ENCODE measurements at places on chromosomes 2 and 18.
A peak's percentile ranks its signal among the peaks of the same experiment; 100 is the strongest.

DNA sequence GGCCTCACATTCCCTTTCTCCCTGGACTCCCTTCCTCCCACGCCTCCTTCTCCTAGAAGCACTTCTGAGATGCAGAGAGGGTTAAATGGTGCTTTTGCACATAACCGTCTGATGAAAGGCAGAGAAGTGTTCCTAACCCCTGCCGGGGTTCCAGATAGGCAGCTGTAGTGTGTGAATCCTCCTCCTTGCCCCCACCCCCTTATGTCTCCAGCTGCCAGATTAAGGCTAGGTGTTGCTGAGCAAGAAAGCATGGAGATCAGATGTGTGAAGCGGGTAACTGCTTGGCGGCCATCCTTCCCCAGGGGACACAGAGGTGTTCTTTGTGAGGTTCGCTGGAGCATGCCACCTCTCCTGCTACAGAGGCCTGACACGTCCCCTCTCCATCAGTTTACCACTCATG lies 88.3 kb downstream of the NRP2 start:
- no peak for DNase-seq

DNA sequence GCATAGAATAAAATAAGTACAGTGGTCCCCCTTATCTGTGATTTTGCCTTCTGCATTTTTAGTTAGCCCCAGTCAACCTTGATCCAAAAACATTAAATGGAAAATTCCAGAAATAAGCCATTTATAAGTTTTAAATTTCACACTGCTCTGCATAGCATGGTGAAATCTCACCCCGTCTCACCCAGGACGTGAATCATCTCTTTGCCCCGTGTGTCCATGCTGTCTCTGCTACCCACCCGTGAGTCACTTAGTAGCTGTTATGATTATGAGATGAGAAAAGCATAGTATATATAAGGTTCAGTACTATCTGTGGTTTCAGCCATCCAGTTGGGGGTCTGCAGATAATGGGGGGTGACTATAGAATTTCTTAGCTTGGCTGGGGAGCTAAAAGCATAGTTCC lies 67.3 kb downstream of the RHBDD1 start:
- DNase-seq, result no peak

DNA sequence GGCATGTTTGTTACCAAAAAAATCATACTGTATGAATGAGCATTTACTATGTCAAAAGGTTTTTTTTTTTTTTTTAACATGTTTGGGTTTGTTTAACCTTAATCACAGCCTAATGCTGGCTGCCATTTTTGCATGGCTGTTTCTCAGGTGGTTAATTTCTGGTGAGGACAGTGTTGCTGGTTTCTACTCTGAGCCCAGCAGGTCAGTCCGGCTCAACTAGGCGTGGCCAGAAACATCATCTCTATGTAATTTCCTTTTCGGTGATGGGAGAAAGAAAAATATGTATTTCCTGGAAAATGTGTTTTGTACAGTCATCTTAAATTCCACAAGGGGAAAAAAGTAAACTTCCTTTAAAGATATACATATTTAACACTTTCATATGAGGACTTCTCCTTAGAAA lies 24.9 kb upstream of the BZW1 start:
- DNase-seq, result peak; percentile 27

DNA sequence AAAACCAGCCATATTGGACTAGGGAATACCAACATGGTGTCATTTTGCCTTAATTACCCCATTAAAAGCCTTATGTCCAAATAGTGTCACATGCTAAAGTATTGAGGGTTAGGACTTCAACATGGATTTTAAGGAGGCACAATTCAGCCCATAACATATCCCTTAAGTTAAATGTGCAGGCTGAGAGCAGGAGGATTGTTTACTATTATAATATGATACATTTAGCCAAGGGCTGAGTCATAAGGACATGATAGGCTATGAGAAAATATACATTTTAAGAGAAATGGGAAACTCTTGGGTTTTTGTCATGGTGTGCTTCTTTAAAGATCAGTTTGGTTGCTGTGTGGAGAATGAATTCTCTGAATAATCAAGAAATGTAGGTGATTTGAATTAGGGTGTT lies 136.8 kb downstream of the RDH14 start:
- no peak for DNase-seq

- no peak for DNase-seq
Observed at GRCh38 chr2:40754912-40755311, 303.0 kb upstream of the SLC8A1 start.

- no peak for DNase-seq
Observed at GRCh38 chr2:41735476-41735875, 312.3 kb upstream of the PKDCC start.

DNA sequence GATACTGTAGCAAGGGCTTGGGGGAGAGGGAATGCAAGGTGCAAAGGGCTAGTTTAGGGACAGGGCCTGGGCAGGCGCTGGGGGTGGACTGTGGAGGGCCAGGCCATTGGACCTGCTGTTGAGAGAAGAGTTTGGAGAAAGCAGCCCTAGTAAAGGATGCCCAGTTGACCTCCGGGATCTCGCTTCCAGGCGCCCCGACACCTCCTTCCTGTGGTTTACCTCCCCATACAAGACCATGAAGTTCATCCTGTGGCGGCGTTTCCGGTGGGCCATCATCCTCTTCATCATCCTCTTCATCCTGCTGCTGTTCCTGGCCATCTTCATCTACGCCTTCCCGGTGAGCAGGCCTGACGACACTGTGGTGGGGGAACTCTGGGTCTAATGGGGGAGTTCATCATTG lies 229.0 kb downstream of the DYSF start:
- DNase-seq, result peak; percentile 10

DNA sequence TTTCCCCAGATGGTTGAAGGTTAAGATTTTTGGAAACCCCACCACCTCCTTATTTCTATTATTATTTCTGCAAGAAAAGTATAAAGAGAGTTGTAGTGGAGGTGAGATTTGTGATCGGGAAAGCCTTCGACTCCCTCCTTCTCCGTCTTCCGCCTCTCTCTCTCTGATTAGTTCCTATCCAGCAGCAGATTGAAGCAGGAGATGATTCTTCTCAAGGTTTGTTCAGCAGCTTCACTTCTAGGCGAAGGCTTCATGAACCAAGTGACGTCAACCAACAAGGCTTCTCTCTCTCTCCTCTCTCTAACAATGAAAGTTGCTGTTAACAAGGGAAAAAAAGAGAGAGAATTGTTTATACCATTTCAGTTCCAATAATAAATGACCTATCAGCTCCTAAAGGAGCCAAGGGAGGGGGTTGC lies at the start of gene BAZ2B:
BAZ2B (minus strand) TSS at position 263 of the 416 bp plus-strand sequence. CDS start 137,829 bp downstream, outside the sequence.
- peak; percentile 58 for DNase-seq

All from right hindlimb (tissue), 1 donor.